Choroid plexus epithelial cell (primary cell): ENCODE measurements at places on chromosomes 12 and 14.
A peak's percentile ranks its signal among the peaks of the same experiment; 100 is the strongest.

- no peak for DNase-seq
These were observed at the start of gene HIP1R for GRCh38 chr12:122834921-122835749. TSS of gene HIP1R (plus strand) at chr12:122835457. CDS start at chr12:122835551, 94 bp downstream.

- no peak for DNase-seq
These were observed 690 bp upstream of the RBP5 start for GRCh38 chr12:7129287-7129871.

GRCh38 chr12:80325167-80325959, 118.7 kb upstream of the PTPRQ start:
- peak; percentile 21 for DNase-seq

GRCh38 chr14:38198425-38198824, 9.3 kb upstream of the SSTR1 start:
- DNase-seq, result no peak

DNA sequence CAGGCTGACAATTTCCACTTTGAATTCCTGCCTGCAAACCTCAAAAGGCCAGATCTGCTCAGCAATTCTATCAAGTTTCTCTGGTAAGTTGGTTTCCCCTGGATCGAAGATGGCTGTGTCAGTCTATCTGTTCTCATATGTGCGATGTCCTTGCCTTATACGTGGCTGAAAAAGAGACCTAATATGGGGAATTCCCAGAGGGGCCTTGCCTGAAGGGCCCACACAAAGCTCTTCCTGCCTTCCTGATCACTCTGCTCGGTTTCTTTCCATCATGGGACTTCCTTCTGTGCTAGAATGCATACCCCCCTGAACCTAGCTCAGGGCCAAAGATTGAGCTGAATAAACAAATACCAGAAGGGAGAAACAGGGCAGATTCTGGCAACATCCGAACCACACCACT, 13.2 kb downstream of the TCL1B start:
- no peak for DNase-seq

GRCh38 chr12:118136559-118137003, 657 bp downstream of the PEBP1 start:
- DNase-seq, result peak; percentile 34

GRCh38 chr14:52000019-52000582, 10.8 kb downstream of the RTRAF start:
- DNase-seq, result no peak

DNA sequence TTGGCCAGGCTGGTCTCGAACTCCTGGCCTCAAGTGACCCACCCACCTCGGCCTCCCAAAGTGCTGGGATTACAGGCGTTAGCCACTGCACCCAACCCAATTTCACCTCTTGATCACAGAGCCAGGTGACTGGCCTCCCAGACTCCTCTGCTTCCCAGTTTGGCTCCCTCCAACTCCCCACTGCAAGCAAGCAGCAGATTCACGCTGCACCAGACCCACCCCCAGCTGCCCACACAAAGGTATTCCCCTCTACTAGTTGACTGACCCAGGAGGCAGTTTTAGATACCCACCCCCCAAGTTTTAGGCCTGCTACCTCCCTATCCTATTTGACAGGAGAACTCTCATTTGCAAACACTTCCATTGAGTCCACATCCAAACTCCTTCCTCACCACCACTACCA, 5.2 kb downstream of the RARG start:
- no peak for DNase-seq

DNA sequence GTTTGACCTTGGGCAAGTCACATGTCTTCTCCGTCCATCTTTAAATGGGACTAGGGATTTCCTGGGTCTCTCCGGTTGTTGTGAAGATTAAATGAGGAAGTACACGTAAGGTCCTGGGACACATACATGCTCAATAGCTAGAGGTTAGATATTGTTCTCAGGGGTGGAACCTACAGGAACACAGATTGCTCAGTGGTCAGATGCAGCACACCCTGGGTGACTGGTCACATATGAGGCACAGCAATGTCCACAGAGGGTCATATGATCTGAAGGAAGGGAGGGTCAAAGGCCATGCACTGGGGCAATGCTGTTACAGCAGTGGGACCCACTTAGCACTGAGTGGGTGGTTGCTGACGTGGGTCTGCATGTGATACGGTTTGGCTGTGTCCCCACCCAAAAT, 11.4 kb upstream of the SLC8B1 start:
- DNase-seq, result no peak

DNA sequence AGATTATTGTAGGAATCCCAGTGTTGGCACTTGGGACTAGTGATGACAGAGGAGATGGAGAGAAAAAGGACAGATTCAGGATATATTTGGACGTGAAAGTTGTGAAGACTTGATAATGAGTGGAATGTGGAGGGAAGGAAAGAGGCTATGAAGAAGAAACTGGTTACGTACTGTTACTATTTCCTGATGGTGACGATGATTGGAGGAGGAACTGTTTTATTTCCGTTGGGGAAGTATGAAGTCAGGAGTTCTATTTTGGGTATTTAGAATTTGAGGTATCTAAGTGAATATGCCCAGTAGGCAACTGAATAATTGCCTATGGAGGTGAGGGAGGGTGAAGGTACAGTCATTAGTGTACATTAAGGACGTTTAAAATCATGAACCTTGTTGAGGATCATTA, 207.2 kb downstream of the TMTC2 start:
- DNase-seq, result no peak

- DNase-seq, result no peak
These were observed 74.8 kb downstream of the KIF21A start for GRCh38 chr12:39368096-39368495.

DNA sequence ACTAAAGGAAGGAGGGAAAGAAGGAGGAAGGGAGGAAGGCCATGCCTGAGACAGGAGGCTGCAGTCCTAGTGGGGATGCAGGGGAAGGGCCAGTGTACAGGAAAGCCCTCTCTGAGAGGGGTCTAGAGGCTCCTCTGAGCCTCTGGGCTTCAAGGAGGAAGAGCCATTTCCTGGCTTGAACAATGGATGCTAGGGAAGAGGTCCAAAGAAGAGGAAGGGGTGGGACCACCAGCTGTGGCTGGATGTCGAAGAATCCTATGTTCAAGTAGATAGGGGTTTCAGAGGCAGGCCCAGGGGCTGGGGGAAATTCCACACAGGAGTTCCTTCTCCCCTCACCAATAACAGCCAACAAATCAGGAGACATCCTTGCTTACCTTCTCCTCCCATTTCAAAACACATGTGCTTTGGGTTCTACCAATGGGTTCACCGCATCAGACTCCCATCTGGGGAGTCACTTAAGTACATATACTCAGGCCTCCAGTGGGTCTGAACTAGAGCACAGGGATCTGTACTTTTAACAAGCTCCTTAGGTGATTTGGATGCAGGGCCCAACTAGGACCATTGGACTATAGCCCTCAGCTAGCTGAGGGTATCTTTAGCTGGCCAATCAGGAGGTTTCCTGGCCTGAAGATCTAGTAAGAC, 32.4 kb downstream of the PRPF40B start:
- no peak for DNase-seq

GRCh38 chr14:89572596-89573398, 155.8 kb upstream of the FOXN3 start:
- no peak for DNase-seq

DNA sequence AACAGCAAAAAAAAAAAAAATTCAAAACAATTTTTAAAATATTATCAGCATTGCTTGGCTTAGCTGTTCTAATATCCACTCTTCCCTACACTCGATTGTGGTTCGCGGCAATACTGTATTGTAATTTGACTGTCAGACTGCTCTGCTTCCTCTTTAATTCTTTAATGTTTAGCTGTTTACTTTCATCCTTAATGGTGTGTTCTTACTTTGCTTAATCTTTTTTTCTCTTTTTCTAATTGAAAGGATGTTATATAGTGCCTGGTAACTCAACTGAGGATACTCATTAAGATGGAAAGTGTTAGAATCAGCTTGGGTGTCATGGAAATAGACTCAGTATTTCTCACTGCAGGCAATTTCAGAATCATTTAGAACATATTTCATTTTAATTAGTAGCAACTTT, 2.0 kb downstream of the ANO4 start:
- no peak for DNase-seq

DNA sequence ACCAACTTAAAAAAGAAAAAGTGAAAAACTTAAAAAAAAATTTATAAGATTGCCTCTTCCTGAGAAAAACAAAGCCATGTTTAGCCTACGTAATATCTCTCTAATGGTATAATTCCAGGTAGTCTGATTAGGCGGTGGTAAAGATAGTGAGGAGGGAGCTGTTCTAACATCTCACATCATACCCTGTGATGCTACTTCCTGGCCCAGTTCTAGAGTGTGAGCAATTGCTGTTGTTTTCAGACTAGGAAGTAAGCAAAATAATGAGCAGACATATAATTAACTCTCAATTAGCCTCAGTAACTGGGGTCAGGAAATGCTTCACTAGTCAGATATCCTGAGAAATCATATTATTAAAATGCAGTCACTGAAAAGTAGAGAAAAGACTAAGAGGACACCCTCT, 113.9 kb downstream of the PHLDA1 start:
- no peak for DNase-seq

DNA sequence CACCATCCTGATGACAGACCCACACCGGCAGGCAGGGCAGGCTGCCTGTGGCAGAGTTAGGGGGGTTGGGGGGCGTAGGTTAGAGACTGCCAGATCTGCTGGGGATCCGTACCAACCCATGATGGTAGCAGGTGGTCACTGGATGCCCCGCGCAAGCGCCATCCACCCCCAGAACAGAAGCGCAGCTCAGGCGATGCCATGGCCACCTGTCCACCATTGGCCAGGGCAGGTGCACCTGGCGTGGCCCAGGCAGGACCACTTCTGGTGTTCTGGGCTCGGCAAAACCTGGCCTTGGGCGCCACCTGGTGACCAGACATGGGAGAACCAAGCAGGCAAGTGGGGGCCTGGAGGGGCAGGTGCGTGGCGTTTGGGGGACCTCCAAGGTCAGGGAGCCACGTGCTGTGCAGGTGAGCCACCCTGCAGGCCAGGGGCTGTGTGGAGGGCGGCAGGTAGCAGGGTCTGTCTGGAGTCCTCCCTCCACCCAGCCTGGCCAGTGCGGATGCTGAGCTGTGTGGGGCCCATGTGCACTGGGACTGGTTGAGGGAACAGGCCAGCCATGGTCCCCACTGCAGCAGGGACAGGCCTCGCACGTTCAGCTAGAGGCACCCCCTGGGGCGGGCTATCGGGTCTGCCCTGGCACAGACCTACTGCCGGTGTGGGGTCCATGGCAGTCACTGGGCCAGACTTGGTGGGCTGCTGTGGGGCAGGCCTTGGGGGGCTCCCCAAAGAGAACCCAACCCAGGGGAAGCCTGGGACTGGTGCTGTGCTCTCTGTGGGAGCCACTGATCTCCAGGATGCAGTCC, 15.6 kb downstream of the BAG5 start:
- peak; percentile 58 for DNase-seq

DNA sequence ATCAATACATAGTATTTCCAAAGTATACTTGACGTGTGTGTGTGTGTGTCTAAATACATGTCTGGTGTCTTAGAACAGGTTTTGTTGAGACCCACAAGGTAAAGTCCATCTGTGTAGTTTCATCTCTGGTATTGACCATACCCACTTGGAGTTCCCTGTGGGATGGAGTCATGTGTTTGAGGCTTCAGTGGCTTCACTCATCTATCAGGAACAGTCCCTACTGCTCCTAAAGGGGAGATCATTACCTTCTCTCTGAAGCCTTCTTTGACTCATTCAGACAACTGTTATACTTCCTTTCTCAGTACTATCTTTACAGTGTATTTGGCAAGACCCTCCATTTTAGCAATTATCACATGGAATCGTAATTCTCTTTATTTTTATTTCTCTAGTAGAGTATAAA, 14.2 kb downstream of the RAB21 start:
- no peak for DNase-seq

- DNase-seq, result no peak
These were observed 814.9 kb downstream of the LRFN5 start for GRCh38 chr14:42421377-42422078.

GRCh38 chr12:79119796-79120195, 255.2 kb downstream of the SYT1 start:
- DNase-seq, result peak; percentile 20

DNA sequence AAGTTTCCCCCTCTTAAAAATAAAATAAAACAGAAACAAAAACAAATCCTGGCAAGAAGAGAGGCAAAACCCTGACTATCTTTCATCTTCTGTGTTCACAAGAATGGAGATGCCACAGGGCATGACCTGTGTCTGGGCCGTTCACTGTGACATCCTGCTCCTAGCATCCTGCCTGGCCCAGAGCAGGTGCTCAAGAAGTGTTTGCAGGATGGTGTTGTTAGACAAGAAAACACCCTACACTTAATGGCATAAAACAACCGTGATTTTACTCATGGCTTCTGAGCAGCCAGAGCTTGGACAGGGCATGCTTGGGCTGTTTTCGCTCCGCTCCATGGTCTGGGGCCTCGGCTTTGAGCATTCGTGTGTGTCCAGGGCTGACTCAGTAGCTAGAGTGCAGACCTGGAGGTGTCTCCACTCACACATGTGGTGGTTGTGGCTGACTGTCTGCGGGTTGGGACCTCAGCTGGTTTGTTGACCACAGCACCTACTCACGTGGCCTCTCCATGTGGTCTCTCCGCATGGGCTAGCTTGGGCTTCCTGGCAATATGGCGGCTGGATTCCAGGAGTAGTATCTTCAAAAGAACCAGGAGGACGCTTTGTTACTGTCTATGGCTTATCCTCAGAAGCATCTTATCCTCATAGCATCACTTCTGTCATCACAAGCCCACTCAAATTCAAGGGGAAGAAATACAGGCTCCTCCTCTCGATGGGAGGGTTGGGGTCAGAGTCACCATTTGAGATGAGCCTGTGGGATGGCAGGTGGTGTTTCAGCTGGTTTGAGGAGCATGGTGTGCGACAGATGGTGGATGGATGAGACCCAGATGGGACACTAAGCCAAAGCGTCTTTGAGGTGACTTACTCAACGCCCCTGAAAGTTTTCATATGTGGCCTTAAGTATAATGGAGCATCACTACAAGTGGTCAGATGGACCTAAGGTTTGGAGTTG, 33.2 kb upstream of the FZD10 start:
- DNase-seq, result no peak

- DNase-seq, result no peak
These were observed 83.2 kb downstream of the ETV6 start for GRCh38 chr12:11732715-11733114.

GRCh38 chr14:71659159-71659558, 273.1 kb upstream of the RGS6 start:
- peak; percentile 62 for DNase-seq

DNA sequence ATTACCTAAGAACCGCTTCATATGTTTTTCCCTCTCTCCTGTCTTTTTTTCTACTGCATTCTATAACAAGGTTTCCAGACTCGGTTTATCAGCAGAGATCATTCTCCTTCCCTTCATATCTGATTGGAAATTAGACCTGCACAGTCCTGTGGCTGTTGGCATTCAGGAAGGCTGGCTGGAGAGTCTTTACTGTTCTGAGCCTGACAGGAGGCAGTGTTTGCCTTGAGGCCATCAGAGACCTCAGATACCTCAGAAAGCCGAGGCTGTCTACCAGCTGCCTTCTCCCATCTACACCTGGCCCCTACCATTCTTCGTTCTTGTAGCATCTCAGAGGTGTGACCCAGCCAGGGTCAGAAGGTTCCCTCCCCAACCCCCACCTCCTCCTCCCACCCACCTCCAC, 182.0 kb downstream of the CAND1 start:
- DNase-seq, result no peak
